ENCODE measurements at places on chromosomes 13 and 19.
A peak's percentile ranks its signal among the peaks of the same experiment; 100 is the strongest.

DNA sequence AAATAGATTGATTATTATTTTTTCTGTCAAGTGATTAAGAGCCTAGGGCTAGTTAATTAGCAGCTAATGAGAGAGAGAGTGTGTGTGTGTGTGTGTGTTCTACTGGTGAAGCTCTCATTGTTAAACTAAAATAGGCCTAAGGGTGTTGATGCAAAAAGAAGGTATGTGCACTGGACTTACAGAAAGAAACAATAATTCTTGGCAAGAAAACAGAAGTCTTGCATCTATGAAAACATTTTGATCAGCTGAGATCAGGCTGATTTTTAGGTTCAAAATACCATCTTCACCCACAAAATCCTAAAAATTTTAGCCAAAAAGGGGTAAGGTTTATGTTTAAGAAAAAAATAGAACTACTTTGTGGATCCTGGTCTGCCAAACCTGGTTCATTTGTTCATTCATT is 106.5 kb downstream of the POSTN start:
- no peak for DNase-seq

DNA sequence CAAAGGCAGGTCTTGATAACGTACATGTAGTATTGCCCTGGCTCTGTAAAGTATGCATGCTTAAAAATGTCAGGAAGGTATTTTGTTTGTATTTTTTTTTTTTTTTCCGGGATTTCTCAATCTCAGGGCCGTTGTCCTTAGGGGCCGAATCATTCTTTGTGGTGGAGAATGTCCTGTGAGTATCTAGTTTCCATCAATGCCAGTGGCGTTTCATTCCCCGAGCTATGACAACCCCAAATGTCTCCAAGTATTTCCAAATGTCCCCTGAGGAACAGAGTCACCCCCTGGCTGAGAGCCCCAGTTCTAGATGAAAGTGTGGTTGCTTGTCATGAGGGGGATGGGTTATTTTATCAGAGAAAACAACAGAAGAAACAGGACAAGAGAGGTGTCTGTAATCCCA is 68.7 kb downstream of the ACSBG2 start:
- DNase-seq, result no peak

DNA sequence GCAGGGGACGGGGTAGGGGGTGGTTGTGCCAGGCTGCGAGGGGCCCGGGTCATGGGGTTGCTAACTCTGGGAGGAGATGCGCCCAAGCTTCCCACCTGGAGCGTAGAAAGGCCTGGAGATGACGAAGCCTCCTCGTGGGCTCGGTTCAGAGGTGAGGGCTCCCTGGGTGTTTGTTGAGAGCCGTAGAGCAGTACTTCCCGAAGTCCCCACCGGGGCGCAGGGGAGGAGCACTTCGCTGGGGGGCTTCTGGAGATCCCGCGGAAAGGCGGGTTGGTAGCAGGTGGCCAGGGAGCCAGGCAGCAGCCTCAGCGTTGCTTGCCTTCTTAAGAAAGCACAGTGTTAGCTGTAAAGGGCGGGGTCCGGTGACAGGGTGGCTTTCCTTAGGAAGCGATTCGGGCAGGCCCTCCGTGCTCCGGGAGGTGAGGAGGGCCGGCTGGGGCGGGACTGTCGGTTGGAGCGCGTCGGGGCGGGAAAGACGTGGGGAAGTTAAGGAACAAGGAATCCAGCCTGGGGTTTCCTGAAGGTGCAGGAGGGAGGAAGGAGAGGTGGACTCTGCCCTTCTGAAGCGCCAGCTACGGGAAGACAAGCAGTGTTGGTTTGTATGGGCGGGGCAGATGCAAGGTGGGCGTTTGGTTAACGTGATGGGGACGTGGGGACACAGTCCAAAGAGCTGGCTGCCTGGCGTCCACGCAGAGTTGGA is 3.3 kb downstream of the VSTM2B start:
- DNase-seq, result no peak

DNA sequence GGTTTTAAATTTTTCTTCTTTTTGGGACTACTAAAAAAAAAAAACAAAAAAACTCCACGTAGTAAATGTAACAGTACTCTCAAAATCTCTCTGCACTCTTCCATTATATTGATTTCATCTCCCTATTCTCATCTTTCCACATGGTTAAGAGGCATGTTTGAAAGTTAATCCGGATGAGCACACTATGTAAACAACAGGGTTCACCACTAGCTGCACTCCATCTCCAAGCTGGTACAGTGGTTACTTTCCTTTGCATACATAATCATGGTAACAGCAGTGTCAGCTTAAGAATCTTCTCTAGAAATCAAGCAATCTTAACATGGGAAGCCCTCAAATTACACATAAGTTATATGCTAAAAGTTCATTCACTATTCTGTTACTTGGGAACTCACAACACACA is 92.6 kb downstream of the MIPEP start:
- no peak for DNase-seq

- DNase-seq, result no peak
Measured at GRCh38 chr13:112743451-112744167, 53.8 kb downstream of the ATP11A start.

DNA sequence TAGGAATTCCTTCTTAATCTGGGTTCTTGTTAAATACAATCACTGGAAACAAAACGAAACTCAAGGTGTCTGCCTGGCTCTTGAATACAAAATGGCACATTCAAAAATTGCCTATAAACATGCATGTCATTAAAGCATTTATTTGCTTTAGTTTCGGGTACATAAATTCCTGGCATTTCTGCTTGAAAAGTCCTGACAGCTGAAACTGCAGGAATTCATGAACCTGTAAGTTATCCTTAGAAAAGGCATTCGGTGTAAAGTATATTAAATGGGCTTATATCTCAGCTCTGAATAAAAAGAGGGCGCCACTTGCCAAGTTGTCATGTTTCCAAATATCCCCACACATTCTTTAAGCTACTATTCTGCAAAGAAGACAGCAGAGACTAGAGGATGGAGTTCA is 32.9 kb downstream of the RXFP2 start:
- DNase-seq, result no peak

DNA sequence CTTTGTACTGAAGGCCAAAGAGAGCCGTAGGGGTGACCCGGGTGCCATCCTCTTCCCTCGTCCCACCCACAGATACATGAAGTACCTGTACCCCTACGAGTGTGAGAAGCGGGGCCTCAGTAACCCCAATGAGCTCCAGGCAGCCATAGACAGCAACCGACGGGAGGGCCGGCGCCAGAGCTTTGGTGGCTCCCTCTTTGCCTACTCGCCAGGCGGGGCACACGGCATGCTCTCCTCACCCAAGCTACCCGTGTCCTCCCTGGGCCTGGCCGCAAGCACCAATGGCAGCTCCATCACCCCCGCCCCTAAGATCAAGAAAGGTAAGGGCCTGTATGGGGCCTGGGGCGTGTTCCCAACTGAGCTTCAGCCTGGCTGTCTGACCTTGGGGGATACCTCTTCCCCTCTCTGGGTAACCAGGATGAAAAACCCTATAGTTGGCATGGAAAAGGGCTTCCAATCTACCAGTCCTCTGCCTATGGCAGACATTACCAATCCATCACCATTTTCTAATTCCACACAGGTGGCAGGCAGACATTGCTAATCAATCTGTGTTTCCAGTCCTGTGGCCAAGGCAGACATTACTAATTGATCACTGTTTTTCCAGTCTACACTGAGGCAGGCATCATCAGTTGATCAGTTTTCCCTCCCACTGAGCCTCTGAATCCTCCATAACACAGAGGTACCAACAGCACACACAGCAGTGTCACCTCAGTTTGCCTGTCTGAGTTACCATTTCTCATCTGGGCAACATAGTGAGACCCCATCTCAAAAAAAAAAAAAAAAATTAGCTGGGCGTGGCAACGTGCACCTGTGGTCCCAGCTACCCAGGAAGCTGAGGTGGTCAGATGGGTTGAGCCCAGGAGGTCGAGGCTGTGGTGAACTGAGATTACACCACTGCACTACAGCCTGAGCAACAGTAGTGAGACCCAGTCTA is 19.1 kb upstream of the WDR18 start:
- no peak for DNase-seq

GRCh38 chr19:46361915-46362314 is 15.0 kb downstream of the PPP5C start:
- DNase-seq, result no peak

DNA sequence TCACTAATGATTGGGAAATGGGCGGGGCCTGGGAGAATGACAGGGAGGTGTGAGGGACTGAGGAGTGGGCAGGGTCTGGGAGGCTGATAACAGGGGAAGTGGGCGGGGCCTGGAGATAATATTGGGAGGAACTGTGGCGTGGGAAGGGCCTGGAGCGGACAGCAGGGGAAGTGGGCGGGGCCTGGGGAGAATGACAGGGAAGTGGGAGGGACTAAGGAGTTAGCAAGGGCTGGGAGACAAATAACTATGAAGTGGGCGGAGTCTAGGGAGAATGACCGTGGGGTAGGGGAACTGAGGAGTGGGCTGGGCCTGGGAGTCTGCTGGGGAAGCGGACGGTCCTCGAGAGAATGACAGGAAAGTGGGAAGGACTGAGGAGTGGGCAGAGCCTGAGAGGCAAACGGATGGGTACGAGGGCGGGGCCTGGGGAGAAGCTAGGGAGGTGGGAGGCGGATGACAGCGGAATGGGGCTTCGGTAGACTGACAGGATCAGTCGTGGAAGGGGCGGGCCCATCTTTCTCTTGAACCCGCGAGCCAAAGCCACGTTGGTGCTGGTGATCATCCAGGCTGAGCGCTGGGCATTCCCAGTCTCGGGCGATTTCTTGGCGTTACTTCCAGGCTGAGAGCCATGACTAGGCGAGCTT is 14.0 kb upstream of the TUBB4A start:
- DNase-seq, result peak; percentile 43

GRCh38 chr19:17209126-17210036 is 5.8 kb upstream of the USE1 start:
- no peak for DNase-seq

- no peak for DNase-seq
Measured at GRCh38 chr19:43425567-43426392, 11.1 kb downstream of the TEX101 start.

DNA sequence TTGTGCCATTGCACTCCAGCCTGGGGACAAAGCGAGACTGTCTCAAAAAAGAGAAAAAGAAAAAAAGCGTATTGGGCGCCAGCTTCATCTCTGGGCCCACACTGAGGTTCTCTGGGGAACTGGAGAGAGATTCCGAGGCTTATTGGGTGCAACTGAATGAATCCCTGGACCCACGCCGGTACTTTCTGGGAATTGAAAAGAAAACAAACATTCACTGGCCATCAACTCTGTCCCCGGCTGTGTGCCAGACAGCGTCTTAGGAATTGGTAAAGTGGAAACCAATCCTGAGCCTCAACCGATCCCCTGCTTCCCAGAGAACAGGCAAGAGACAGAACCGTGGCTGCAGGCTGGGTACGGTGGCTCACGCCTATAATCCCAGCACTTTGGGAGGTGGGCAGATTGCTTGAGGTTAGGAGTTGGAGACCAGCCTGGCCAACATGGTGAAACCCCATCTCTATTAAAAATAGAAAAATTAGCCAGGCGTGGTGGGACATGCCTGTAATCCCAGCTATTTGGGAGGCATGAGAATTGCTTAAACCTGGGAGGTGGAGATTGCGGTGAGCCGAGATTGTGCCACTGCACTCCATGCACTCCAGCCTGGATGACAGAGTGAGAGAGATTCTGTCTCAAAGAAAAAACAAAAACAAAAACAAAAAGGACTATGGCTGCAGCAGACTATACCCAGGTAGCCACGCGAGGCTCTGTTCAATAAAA is 8.6 kb downstream of the ANO8 start:
- no peak for DNase-seq
